ENCODE measurements at places on chromosomes 7 and 10. TPM values are rescaled to one million over a fixed set of nuclear protein-coding genes. Genes with fewer than 3 reads are reported as not detected.

GPR141 gene
- not detected for total RNA-seq

HOXA10 gene
- not detected for total RNA-seq

ADK gene
- total RNA-seq, result 17.6 TPM

ATP5F1C gene
- 111 TPM for total RNA-seq

A1CF gene
- total RNA-seq, result not detected

POU6F2 gene
- total RNA-seq, result not detected

PGAM2 gene
- total RNA-seq, result 1.3 TPM

HECW1 gene
- total RNA-seq, result not detected

SEMA3A gene
- 0.50 TPM for total RNA-seq

EXOSC1 gene
- total RNA-seq, result 28.8 TPM

MAT1A gene
- not detected for total RNA-seq

FKBP6 gene
- not detected for total RNA-seq

OR9A2 gene
- not detected for total RNA-seq

CTBP2 gene
- not detected for total RNA-seq

NRCAM gene
- 3.4 TPM for total RNA-seq

TUBAL3 gene
- total RNA-seq, result not detected

MYH16 gene
- total RNA-seq, result not detected

ELN gene
- not detected for total RNA-seq

LRRD1 gene
- not detected for total RNA-seq

YWHAG gene
- 23.4 TPM for total RNA-seq

PSD gene
- total RNA-seq, result 16.7 TPM

SLC13A1 gene
- total RNA-seq, result not detected

RASSF4 gene
- 0.88 TPM for total RNA-seq

CDC14C gene
- not detected for total RNA-seq

SPRN gene
- not detected for total RNA-seq

PCLO gene
- not detected for total RNA-seq

PPP1R9A gene
- not detected for total RNA-seq

MOGAT3 gene
- not detected for total RNA-seq

MCM10 gene
- total RNA-seq, result 0.50 TPM

MACROH2A2 gene
- total RNA-seq, result 2.2 TPM

MARCHF5 gene
- total RNA-seq, result 33.5 TPM

Data from CD4-positive, alpha-beta T cell (primary cell).